ENCODE measurements at places on chromosomes 1 and 21.

GRCh38 chr1:46961066-46961758 is 19.9 kb upstream of the CYP4A11 start:
- no peak for DNase-seq

- peak; percentile 88 for DNase-seq
Observed at GRCh38 chr1:43348809-43349593, 9.8 kb upstream of the CDC20 start.

DNA sequence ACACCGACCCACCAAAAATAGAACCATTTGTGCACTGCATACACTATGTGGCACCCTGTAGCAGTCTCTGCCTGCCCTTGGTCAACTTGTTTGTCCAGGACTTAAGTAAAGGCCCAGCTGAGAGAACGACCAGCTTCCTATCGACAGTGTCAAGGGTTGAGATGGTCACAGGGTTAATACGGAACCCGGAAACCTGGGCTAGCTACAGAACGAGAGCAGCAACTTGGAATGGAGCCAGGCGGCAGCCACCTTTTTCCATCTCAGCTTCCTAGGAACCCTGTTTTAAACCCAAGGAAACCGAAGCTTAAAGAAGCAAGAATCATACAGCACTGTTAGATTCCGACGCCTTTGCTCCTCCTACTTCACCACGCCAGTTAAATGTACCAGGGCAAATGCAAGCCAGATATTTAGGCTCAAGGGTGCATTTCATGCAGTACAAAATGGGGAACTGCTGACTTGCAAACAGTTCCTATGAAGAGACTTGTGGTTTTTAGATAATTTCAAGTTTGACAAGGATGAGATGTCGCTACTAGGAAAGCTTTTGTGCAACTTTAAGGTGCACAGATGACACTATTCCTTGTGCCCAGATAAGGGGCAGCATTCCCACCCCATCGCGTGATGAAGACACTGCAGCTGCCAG is 35.5 kb downstream of the SLC66A1 start:
- DNase-seq = no peak

GRCh38 chr21:34926803-34927467 is 122.2 kb downstream of the RUNX1 start:
- DNase-seq = no peak

- no peak for DNase-seq
Observed at GRCh38 chr21:44708866-44709425, 2.4 kb downstream of the TSPEAR start.

GRCh38 chr1:115086176-115086830 is 3.0 kb downstream of the TSPAN2 start:
- no peak for DNase-seq

DNA sequence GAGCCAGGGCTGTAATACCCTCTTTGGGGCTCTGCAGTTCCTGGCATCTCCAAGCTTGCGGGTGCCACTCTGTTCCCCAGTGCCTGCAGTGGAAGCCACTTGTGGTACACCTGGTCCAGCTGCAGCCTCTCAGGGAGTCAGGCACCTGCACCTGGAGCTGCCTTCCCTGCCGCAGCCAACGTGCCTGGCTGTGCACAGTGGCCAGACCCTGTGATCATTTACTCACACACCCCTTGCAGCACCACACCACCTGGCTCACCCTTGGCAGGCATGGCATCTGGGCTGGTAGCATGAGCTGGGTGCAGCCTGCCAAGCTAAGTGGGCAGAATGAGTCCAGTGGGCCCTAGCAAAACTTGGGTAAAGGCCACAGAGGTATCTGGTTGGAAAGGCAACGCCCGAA is 51.1 kb upstream of the NTPCR start:
- DNase-seq = no peak

GRCh38 chr1:223819730-223820514 is 25.8 kb downstream of the TP53BP2 start:
- no peak for DNase-seq

GRCh38 chr1:247849616-247850015 is 7.4 kb upstream of the TRIM58 start:
- no peak for DNase-seq

DNA sequence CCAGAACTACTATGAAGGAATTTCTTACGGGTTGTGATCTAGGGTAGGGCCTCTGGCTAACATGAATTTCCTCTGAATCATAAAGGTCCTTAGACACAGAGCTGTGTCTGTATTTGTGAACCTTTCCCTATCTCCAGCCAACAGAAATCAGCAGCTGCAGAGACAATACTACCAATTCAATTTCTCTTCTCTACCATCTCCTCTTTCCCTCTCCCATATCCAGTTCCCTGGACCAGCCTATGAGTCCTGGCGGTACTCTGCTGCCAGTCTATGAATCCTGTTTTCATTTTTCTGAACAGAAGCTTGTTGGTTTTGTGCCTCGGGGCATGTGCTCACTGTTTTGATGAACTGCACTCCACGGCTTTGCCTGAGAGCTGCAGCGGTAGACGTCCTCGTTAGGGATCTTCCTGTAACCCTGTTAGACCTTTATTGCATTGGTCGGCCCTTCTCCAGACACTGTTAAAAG is 458.0 kb upstream of the VAMP3 start:
- DNase-seq = no peak

- DNase-seq = no peak
Observed at GRCh38 chr1:177211231-177211630, 40.5 kb downstream of the BRINP2 start.

- no peak for DNase-seq
Observed at GRCh38 chr1:208184966-208185654, 59.1 kb downstream of the PLXNA2 start.

DNA sequence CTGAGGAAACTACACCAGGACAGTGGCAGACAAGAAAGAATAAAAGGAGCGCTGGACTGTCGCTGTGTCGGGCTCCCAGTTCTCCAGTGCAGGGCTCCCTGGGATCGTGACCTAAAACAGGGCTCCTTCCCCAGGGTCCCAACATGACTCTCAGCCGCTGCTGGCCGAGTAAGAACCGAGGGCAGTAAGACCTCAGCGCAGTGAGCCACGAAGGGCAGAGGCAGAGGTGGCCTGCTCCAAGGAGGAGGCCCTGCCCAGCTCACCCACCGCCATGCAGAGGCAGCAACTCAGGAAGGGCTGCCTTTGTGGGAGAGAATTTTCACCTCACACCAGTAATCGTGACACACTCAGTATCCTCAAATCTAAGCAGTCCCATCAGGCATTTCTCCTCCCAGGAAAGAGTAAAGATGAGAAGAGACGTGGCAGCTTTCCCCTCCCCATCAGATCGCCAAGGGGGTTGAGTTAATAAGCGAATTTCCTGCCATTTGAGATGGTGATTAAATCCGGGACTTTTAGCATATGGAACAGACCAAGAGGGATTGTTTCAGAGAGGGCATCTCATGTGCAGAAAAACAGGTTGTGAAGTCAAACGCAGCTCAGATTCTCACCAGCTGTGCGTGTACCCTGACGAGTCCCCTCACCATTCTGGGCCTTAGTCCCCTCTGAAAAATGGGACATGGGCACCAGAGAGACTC is 19.8 kb upstream of the ARTN start:
- DNase-seq = no peak

DNA sequence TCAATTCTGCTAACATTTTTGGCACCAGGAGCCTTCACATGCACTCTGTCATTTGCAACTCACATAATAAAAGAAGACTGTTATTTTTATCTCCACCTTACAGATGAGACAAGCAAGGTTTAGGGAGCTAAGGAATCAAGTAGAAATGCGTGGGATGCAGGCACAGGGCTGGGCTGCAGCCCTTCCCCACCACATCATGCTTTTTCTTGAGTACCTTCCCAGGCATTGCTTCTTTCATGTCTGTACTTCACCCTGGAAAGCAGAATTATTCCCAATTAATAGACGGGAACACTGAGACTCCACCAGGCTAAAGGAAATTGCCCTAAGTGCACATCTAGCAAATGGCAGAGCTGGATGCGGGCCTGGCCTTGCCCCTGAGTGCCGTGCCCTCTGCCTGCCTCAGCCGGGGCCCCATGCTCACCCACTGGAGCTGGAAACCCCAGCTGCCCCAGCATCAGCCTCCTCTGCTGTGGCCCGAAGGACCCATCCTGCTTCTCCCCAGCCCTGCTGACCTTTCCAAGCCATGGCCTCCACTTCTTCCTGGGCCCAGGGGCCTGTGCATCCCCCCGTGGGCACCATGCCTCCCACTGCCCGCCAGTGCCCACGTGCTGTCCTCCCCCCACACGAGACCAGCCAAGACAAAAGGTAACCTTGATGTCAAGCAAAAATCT is 257.5 kb downstream of the TOMM20 start:
- no peak for DNase-seq

DNA sequence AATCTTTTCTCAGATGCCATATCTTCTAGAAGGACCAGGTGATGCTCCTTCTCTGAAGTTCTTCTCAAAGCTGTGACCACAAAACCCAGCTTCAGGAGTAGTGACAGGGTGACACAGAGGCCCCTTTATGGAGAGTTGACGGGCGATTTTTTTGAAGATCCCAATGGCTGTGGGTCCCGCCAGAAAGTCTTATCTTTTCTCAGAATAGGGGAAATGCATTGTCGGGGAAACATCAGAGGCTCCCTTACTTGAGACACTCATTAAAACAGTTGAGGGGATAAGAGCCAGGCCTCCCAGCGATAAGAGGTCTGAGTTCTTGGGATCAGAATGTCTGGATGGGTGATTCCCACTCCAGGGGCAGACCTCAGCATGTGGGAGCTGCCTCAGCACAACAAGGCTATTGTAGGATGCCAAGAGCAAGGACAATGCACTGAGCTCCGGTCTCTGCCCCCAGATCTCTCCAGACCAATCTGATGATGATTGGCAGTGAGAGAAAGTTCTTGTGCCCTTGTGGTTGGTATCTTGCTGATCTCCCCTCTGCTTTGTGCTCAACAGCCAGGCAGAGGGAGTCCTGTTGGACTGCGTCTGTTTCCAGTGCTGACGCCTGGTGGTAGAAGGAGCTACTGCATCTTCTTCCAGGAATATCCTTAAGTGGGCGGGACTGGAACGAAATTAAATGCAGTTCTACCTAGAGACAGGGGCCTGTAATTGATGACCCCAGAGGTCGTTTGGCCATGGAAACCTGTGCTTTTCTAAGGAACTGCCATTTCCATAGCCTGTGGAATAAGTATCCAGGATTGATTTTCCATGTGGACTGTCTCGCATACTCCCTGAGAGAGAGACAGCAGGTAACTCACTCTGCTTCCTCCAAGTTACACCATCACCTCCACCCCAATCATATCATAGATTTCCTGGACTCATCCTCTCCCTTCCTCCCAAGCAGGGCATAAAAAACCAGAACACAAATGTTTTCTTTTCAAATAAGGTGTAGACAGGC is 6.8 kb upstream of the ACKR1 start:
- peak; percentile 82 for DNase-seq

DNA sequence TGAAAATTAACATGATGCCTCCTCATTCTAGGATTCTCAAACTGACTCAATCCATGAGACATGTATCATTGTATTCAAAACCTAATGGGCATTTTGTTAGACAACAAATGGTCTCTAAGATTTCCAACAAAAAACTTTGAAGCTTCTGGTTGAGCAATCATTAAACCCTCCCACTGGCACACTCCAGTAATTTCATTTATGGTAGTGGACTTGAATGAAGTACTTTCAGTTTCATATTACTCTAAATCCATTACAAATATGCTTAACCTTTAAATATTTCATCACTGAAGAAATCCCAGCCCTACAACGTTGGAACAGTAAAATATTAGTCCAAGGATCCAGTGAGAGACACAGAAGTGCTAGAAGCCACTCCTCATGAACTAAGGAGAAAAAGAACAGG is 43.5 kb downstream of the GBP6 start:
- no peak for DNase-seq

DNA sequence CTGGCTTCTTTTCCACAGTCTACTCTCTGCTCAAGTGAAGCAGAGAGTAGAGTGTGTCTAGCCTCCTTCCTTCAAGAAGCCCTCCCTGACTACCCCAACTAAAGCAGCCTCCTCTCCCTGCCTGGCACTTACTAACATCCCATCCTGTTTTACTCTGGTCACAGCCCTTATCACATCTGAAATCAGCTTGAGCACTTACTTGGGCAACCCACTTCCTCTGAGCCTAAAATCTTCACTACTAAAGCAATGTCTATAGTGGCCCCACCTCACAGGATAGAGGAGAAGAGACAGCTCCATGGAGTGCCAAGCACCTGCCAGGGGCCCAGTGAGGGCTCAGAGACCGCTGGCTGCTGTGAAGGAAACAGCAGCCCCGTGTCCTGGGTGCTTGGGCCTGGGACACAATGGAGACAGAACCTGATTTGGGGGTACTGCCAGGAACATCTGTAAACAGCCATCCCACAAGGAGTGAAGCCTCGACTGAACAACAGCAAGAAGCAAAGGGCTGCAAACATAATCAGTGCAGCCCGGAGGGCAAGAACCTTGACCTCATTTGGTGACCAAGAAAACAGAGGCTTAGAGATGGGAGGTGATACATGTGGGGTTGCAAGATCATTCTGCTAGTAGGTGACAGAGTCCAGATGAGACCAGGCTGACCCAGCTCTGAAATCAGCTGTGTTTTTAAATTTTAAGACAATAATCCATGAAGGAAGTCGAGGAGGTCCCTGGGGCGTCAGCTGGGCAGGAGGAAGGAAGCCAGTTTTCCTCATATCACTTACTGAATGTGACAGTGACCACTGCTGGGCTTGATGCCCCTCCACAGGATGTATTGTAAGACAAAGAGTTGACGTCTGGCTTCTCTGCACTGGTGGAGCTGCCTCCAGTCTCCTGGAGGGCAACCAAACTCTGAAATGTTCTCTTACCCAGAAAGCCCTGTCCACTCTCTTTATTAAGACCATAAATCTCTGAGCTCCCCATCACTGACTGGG is 710.6 kb downstream of the MATN1 start:
- no peak for DNase-seq

DNA sequence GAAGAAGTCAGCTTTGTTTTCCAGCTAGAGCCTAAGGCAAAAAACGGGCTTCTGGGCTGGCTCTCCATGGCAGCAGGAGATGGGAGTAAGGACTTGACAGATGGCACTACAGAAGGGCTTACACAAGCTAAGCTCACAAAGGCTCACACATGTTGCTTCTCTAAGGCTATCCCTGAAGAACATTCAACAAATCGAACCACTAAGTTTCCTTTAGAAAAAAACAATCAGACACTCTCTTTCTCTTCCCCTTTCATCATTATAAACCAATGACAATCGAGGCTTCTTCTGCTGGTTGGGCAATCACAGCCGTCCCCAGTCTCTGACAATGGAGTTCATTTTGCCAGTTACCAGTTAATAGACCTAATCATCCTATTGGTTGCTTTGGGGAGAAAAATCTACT is 40.5 kb downstream of the TRIT1 start:
- no peak for DNase-seq
